ENCODE measurements at places on chromosomes 12 and 14.
A peak's percentile ranks its signal among the peaks of the same experiment; 100 is the strongest.

- DNase-seq, result peak; percentile 78
Observed at GRCh38 chr14:81625343-81625742, 91.7 kb upstream of the SEL1L start.

GRCh38 chr12:115163710-115164109 lies 479.7 kb upstream of the TBX3 start:
- no peak for DNase-seq

DNA sequence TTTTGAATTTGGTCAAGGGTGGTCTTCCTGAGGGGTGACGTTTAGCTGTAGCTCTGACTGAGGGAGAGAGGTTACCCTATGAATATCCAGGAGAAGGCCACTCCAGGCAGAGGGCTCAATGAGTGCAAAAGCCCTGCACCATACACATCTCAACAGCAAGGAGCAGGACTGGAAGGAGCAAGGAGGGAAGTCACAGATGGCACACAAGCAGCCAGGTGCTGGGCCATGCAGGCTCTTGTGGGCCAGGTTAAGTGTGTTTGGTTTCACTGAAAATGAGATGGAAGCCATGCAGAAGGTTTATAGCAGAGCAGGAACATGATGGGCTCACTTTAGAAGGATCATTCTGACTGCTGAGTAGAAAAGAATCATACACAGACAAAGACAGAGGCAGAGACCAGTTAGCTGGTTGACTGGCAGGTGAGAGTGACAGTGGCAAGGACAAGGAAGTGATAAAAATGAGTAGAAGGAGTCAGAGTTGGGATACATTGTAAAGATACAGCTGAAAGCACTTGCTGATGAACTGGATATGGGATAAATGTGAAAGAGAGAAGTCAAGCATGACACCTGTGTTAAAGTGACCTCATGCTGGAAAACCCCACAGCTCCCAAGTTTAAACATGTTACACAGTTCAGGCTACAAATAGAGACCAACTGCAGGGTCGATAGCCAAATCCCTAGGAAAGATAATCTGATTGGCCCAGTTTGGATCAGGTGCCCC lies 81.2 kb downstream of the PRKD1 start:
- no peak for DNase-seq

GRCh38 chr14:84209031-84209430 lies 1320.9 kb upstream of the FLRT2 start:
- no peak for DNase-seq

DNA sequence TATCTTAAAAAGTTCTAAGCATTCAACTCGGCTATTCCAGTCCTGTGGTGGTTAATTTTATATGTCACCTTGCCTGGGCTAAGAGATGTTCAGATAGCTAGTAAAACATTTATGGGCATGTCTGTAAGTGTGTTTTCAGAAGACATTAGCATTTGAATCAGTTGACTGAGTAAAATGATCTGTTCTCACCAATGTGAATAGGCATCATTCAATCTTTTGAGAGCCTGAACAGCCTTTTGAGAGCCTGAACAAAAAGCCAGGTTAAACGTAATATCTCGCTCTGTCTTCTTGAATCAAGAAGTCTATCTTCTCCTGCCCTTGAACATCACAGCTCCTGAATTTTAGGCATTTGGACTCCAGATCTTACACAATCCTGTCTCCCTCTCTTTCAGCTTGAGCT lies 1266.1 kb downstream of the LRFN5 start:
- no peak for DNase-seq

- DNase-seq, result peak; percentile 24
Observed at GRCh38 chr12:89846473-89847055, 137.9 kb upstream of the ATP2B1 start.

- DNase-seq, result no peak
Observed at GRCh38 chr12:98179151-98179550, 336.2 kb upstream of the TMPO start.

DNA sequence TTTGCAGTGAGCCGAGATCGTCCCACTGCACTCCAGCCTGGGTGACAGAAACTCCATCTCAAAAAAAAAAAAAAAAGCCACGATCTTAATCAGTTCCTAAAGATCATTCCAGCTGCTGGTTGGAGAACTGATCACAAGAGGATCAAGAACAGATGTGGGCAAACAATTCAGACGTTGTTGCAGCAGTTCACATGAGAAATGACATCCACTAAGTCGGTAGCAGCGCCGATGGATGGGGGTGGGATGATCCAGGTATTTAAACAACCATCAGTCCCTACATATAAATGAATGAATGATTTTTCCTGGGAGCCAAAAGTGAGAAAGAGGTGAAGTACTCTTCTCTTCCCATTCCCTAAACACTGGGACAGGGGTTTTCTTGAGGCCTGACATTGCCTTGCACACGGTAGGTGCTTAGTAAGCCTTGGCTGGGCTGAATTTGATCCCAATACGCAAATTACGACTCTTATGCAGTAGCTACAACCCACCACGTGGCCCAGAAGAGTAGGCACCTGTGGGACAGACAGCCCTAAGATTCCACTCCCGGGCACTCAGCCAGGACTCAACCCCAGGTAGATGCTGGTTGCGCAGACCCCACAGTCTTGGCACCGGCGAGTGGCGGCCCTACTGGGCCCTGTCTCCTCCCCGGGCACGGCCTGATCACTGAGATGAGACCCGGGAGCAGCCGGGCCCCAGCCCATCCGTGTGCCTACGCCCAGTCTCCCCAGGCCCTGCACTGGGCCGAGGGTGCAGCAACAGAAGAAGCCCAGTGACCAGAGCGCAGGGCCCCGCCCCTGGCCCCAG lies 565 bp downstream of the SPRYD3 start:
- no peak for DNase-seq

DNA sequence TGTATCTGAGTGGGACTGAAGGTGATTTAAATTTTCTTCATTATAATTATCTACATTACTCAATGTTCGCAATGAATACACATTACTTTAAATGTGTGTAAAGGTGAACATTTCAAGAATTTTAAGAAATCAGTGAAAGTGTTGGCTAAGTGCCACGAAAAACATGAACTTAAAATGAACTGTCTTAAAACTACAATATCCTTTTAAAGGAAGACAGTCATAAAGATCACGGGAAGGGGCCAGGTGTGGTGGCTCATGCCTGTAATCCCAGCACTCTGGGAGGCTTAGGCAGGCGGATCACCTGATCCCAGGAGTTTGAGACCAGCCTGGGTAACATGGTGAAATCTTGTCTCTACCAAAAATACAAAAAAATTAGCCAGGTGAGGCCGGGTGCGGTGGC lies 11.2 kb downstream of the MOK start:
- DNase-seq, result no peak

GRCh38 chr12:64571411-64571810 lies 38.9 kb upstream of the RASSF3 start:
- no peak for DNase-seq

- peak; percentile 54 for DNase-seq
Observed at GRCh38 chr12:108686780-108687179, 44.5 kb downstream of the CORO1C start.

DNA sequence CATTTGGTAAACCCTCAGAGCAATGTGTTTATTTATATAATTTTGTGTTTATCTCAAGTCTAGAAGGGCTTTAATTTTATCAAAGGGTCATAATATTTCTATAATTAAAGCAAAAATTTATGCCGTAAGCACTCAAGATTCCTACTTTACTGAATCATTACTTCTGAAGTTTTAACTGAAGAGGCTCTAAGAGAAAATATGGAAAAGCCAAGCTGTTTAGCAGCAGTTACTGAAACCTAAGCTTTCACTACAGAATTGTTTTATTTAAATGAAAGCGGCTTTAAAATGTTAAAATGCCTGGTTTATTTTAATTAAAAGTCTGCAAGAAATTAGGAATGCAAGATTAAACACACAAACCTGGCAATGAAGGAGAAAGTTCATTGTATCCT lies 73.9 kb upstream of the BBS10 start:
- no peak for DNase-seq

DNA sequence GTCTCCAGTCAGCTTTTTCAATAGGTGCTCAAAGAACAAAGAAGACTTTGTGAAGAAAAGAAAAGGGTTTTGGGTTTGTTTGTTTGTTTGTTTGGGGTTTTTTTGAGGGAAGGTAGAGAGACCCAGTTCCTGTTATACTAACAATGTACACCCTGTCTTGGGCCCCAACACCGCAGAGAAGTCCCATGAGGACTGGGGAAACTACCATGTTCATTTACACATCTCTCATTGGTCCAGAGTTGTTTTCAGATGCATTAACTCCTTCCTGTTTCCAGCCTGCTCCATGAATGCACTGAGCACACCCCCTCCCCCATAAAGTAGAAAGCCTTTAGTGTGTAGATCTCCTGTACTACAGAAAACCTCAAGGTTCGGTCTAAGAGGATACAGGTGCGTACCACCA lies 51.1 kb upstream of the SLC8A3 start:
- DNase-seq, result no peak

DNA sequence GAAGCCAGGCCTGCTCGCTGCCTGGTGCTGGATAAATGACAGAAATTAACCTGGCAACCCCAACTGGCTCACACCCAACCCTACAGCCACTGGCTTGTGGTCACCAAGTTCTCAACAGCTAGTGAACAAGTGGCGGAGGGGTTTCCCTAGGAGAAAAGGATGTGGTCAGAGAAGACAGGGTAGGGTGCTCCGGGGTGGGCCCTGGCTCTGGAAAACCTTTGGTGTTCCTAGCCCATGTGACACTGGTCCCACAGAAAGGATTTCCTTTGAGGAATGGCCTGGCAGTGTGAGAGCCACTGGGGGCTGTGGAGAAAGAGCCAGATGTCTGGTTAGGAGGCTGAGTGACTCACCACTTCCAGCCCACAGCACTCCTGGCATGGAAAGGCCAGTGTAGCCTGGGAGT lies 8.7 kb downstream of the SYNE3 start:
- DNase-seq, result peak; percentile 52

All from AML-193 (cell line).